ENCODE measurements at places on chromosomes 3 and 15.

- no peak for DNase-seq
Measured at GRCh38 chr3:44132593-44132992, 109.1 kb upstream of the TOPAZ1 start.

- DNase-seq, result no peak
Measured at GRCh38 chr3:19596408-19596807, 337.6 kb downstream of the EFHB start.

- DNase-seq, result peak; percentile 34
Measured at GRCh38 chr3:58308728-58309127, 2.4 kb downstream of the HTD2 start.

GRCh38 chr3:188259596-188259995, 105.6 kb downstream of the LPP start:
- DNase-seq, result no peak

DNA sequence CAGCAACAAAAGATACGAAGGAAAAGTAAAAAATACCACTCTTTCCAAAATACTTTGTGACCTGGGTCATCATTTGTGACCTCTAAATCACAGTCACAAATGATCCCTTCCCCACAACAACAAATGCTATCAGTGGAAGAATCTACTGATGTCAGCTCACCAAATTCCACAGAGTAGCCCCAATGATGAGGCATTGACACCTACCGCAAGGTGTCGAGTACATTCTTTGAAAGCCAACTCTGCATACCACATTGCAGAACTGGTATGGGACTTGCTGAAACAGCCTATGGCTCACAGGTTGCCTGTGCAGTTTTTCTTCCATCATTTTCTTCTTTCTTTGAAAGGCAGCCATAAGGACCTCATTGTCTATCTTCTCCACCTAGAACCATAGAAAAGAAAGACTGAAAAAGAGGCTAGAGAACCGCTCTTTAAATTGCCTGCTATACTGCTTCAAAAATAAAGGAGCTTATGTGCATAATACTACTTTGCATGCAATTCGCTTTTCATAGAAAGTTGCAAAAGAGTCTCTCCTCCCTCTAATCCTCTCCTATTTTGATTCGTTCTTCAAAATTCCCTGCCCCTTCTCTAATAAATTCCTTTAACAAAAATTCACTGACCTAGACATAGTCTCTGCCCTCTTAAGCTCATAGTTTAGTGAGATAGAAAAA, 21.4 kb upstream of the KPNA1 start:
- no peak for DNase-seq

DNA sequence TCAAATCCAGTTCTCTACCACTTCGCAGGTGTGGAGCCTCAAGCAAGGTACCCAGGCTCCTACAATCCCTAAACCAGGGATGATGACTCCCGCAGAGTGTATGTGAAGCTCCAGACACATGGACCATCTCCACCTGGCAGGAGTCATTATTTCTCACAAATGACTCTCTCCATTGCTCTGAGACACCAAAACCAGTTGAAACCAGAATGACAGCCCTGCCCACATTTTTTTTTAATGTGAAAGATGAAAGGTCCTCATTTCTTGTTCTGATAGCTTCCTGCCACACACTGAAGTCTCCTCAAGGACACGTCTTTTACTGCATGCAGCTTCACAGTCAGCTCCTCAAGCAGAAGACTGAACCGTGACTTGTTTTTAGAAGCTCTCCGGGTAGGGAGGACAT, 61.4 kb upstream of the ZBTB38 start:
- no peak for DNase-seq

GRCh38 chr3:24725514-24726255, 231.0 kb upstream of the THRB start:
- DNase-seq, result no peak

- DNase-seq, result no peak
Measured at GRCh38 chr15:56232058-56232457, 11.6 kb downstream of the RFX7 start.

- DNase-seq, result peak; percentile 13
Measured at GRCh38 chr3:195133462-195133861, 137.5 kb downstream of the XXYLT1 start.

GRCh38 chr15:91942720-91943394, 89.3 kb downstream of the SLCO3A1 start:
- peak; percentile 97 for DNase-seq

- DNase-seq, result peak; percentile 78
Measured at GRCh38 chr3:23966328-23966727, 21.2 kb downstream of the NR1D2 start.

DNA sequence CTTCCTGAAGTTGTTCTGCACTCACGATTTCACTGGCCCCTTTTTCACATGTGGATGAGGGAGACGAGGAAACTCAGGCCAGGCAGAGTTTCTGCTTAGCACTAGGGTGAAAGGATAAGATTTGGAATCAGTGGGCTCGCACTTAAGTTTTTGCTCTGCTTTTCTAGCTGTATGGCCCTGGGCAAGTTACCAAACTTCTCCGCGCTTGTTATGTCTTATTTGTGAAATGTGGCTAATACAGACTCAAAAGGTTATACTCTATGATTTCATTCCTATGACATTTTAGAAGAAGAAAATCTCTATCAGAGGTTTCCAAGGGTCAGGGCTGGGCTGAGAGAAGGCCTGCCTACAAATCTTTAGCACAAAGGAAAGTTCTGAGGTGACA, 191.9 kb upstream of the LRIG1 start:
- no peak for DNase-seq

All from adipocyte (in vitro differentiated cells).